ENCODE measurements at places on chromosomes 5 and 9. TPM values are rescaled to one million over a fixed set of nuclear protein-coding genes. Genes with fewer than 3 reads are reported as not detected.

- DNase-seq, result no peak
These were observed 55.4 kb downstream of the ADAMTS2 start for GRCh38 chr5:179289756-179290385.

- DNase-seq, result no peak
These were observed 23.2 kb downstream of the ZBTB34 start for GRCh38 chr9:126883636-126884035.

DNA sequence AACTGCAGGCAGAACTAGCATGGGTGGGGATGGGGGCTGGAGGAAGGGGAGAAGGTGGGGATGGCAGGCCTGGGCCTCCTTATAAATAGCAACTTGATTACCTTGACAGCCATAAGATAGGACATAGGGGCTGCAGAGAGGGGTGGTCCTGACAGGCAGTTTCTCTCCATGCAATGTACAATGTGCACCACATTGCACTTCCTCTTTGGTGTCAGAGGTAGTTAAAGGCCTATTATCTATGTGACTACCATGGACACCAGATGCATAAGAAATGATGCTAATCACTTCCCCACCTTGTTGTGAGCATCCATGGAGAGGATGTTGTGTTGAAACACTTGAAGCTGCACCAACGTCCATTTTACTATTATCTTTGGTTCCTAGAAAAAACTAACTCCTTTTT lies 20.2 kb upstream of the SUB1 start:
- DNase-seq, result no peak

- DNase-seq, result no peak
These were observed 114.5 kb downstream of the TSSK1B start for GRCh38 chr5:113320273-113320780.

GRCh38 chr9:131114084-131114535 lies 11.3 kb upstream of the NUP214 start:
- DNase-seq, result no peak

GRCh38 chr5:9166202-9167112 lies 379.4 kb downstream of the SEMA5A start:
- DNase-seq, result no peak

Gene LCN9
- polyA plus RNA-seq, result not detected

Gene LCP2
- 11.6 TPM for polyA plus RNA-seq

All from naive B cell (primary cell).